ENCODE measurements at places on chromosomes 2 and 18.

DNA sequence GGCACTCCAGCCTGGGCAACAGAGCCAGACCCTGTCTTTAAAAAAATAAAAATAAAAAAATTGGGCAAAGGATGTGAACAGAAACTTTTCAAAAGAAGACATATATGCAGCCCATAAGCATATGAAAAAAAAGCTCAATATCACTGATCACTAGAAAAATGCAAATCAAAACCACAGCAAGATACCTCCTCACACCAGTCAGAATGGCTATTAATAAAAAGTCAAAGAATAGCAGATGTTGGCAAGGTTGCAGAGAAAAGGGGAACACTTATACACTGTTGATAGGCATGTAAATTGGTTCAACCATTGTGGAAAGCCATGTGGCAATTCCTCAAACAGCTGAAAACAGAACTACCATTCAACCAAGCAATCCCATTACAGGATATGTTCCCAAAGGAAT lies 204.1 kb upstream of the SRD5A2 start:
- no peak for DNase-seq

DNA sequence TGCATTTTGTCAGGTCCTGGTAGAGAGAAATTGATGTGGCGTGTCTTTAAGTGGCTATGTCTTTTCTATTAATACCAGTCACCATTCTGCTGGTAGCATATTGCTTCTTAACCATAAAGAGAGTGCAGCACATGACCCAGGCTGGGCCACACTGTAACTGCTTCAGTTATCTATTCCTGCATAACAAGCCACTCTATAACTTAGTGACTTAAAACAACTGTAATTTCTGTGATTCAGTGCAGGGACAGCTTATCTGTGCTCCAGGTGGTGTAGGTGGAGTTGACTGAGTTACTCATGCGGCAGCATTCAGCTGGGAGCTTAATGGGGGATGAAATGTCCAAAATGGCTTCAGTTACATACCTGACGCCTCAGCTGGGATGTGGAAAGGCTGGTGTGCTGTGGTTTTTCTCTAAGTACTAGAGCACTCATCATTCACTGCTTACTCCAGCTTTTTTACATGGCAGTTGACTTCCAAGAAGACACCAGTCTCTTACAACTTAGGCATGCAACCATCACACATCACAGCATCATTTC lies 742.4 kb downstream of the SATB2 start:
- no peak for DNase-seq

GRCh38 chr18:46155641-46156051 lies 51.5 kb downstream of the HAUS1 start:
- DNase-seq, result no peak

GRCh38 chr2:18708203-18708715 lies 118.9 kb upstream of the NT5C1B start:
- no peak for DNase-seq

DNA sequence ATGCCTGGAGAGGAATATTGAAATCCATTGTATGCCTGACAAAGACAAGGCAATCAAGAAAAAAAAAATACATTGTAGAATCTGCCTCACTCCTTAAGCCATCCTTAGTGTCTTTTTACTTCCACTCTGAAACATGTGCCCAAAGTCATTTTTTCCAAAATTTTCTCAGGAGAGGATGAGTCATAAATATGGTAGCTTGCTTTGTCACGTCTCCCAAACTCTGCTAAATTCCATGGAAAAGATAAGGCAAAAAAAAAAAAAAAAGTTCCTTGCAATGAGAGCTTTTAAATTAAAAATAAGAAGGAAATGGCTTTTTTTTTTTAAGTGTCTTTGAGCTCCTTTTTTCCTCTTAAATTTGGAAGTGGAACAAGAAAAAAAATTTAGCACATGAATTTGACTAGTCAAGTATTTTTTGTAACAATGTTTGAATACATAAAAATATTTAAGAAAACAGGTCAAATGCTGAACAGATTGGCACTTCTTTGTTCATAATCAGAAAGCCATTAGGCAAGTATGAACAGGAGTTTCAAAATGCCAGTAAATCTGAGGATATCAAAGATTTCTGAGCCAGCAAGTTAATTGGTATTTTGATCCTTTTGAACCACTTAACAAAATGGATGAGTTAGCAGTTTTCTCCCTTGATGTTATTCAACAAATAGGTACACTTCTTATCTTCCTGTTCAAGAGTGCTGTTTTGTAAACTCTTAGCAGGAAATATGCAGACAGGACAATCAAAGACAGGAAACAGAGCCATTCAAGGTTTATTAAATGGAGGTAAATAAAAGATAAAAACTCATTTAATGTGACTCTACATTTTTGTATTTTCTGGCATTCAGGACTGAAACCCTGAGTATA lies 247.3 kb upstream of the SP5 start:
- no peak for DNase-seq

GRCh38 chr18:30908381-30908780 lies 134.2 kb downstream of the DSC3 start:
- no peak for DNase-seq

DNA sequence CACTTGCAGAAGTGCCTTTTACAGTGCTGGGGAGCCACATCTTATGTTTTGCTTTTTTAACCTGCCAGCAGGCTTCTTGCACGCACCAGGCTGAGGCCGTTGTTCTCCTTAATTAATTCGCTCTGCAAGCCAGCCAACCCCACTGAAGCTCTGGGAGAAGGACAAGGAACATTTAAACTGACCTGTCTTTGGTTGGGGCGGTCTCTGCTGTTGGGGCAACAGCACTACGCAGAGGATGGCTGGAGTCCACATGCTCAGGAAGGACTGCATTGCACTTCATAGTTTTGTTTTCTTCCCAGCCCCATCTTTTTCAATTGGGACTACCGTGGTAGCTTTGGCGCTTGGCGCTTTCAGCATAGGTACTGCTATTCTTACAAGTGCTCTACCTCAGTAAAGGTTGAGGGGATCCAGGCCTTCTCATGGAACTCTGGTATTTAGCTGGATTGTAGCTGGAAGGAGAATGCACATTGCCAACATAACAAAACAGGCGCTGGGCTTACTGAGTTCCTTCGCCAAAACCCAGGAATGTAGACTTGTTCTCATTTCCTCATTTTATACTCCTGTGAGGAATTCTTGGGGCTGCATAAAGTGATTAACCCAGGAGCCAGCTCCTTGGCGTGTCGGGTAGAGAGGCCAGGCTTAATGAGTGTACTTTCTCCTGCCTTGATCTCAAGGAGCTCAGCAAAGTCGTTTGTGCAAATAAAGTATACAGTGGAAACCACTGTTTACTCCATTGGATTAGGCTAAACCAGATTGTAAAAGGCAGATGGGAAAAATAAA lies 146.2 kb downstream of the PRKCE start:
- DNase-seq, result no peak

DNA sequence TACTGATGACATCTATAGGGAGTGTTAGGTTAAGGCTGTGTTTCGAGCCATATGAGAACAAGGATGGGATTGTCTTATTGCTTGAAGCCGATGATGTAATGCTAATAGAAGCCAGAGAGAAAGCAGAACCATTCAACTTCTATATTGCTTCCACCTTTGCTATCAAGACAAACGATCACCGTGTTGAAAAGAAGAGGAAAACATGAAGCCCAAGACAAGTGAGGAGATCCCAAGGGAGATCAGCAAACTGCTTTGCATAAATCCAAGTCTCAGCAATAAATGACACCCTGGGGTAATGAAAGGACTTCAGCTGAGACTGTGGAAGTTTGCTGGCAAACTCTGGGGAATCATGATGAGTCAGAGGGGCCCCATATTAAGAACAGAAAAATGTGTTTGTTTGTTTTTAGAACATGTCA lies 206.2 kb downstream of the NCKAP5 start:
- no peak for DNase-seq

- no peak for DNase-seq
Measured at GRCh38 chr2:127226132-127226519, 6.0 kb upstream of the CYP27C1 start.

- DNase-seq, result no peak
Measured at GRCh38 chr18:44186001-44186400, 494.7 kb upstream of the SETBP1 start.

DNA sequence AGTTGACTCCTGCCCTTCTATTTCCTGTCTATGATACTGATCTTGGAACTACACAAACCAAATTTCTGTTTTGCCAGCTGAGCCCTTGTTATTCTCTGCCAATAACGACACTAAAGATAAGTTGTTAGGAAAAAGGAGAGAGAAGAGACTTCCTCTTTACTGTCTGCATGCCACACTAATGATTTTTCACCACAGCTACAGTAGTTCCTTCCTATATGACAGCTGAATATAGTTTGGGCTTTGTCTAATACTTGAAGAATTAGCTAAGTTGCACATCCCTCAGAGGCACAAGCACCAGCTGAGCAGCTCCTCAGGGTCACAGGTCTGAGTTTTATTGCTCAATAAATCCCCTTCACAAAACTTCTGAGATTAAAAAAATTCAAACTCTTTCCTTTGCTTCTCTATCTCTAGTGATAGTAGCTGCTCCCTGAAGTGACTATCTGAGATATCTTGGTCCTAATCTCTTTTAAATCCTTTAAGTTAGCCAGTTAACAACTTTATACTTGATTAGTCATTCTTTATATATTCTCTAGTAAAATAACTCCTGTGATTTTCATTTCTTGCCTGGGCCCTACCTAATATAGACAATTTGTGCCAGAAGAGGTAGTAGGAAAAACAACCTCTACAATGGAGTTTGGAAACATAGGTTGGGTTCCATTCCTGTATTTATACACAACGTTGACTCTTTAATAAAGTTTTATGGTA lies 253.0 kb upstream of the CNTNAP5 start:
- no peak for DNase-seq

GRCh38 chr18:29962579-29962978 lies 1080.0 kb downstream of the DSC3 start:
- DNase-seq, result no peak

DNA sequence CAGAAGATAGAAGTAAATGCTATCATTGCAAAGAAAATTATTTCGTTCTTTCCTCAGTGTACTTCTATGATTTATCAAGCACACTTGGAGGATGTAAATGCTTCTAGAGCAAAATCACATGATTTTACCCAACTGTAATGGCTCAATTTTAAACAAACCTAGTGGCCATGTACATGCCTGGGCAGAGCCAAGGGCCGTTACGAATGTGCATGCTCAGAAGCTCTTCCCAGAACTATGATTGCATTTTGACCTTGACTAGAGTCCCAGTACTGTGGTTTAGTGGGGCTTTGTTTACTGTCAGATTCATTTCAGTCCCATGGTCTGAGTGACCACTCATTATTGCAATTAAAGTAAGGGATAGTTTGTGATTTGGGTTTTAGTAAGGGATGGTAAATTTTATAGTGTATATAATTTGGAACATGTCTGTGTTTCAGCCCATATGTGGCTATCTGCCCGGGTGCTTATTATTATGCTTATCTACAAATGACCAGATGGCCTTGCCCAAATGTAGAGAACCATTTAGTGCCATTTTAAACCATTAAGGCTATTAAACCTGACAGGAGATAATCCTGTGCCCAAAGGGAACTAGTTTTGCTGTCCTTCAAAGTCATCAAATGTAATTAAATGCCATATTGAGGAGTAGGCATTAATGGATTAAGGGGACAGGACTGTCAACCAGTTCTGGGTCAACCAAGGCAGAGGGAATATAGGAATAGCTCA lies 239.1 kb downstream of the ICOS start:
- DNase-seq, result no peak

- no peak for DNase-seq
Measured at GRCh38 chr2:36385603-36386002, 30.0 kb downstream of the CRIM1 start.

DNA sequence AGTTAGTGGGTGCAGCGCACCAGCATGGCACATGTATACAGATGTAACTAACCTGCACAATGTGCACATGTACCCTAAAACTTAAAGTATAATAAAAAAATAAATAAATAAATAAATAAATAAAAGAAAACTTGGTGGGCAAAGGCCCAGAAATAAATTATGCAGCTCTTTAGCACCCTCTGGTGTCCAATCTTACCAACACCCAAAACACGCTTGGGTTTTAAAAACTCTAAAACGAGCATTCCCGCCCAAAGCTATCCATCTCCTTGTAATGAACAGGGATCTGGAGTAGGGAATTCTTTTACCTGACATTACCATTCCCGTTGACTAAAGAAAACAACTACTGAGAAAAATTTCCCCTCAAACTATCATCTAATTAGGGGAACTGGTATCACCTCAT lies 2005.9 kb upstream of the CELF4 start:
- no peak for DNase-seq

- no peak for DNase-seq
Measured at GRCh38 chr2:140454717-140455116, 1674.5 kb upstream of the NXPH2 start.

- no peak for DNase-seq
Measured at GRCh38 chr2:168475636-168476035, 19.6 kb downstream of the CERS6 start.

- no peak for DNase-seq
Measured at GRCh38 chr18:48800876-48801727, 149.7 kb downstream of the SMAD7 start.

DNA sequence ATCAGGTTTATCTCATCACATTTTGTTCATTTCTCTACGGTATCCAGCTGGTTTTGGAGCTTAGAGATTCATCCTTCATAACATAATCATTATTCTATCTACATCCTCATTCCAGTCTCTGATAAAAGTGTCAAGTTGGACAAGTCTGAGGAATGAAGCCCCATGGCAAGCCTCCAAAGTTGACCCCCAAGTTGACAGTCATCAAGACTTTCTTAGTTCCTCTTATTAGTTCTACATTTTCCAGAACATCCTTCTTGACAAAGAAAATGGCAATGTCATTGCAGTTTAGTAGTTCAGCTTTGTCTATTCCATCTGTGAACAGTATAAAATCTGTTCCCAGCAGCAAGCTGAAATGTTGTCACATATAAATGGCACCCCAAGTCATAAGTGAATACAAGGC lies 4.5 kb upstream of the TMSB10 start:
- DNase-seq, result no peak

GRCh38 chr2:105701042-105701441 lies 43.7 kb upstream of the NCK2 start:
- DNase-seq, result no peak

- no peak for DNase-seq
Measured at GRCh38 chr2:235725841-235726240, 232.0 kb downstream of the AGAP1 start.

DNA sequence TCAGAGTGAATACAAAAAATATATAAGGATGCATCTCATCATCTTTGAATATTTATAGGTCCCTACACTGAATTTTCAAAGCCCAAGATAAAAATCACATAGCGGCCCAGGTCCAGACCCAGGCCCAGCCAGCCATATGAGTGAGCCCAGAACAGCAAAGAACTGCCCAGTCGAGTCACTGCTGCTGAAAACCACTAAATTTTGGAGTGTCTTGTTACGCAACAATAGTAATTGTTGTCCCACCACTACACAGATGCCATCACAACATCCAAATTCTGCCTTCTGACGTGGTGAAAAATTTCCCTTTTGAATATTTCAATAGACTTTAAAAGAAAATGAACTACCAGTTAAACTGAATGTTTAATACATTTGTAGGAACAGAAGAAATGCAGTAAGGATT lies 5.7 kb downstream of the C18orf32 start:
- no peak for DNase-seq

GRCh38 chr2:163878718-163879117 lies 142.9 kb upstream of the FIGN start:
- no peak for DNase-seq

DNA sequence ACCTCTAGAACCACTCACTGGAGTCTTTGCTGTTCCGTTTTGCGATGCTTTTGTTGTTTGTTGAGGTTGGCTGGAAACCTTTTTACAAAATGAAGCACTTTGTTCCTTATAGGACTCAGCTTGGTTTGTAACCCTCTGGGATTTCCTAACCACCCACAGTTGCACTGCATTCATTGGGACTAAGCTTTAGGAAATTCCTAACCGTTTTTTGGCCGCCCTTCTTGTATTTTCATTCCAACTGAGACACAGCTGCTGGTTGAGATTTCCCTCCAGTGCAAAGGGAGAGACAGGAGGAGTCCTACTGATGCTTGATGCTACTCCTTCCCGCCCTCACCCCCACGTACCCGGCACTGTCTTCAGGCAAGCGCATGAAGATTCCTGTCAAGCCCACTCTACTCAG lies 6.1 kb upstream of the DIPK1C start:
- no peak for DNase-seq

All from activated CD8-positive, alpha-beta memory T cell treated with anti-CD3 and anti-CD28 coated beads for 1 hour (primary cell).